Left kidney (tissue), 8 donors: ENCODE measurements at places on chromosomes 4 and X. TPM values are rescaled to one million over a fixed set of nuclear protein-coding genes. Genes with fewer than 3 reads are reported as not detected.

COL4A5 gene
- 153 TPM for polyA plus RNA-seq

NUDT10 gene
- polyA plus RNA-seq, result 11.8 TPM

BANK1 gene
- 2.8 TPM for polyA plus RNA-seq

PACRGL gene
- polyA plus RNA-seq, result 39.9 TPM

GIMD1 gene
- polyA plus RNA-seq, result not detected
